Pons (tissue), 1 donor: ENCODE measurements at places on chromosomes 4 and X.
A peak's percentile ranks its signal among the peaks of the same experiment; 100 is the strongest.

- DNase-seq = no peak
Measured at GRCh38 chr4:187118602-187119120, 395.0 kb upstream of the FAT1 start.

- DNase-seq = no peak
Measured at GRCh38 chr4:11183356-11183740, 245.3 kb downstream of the HS3ST1 start.

DNA sequence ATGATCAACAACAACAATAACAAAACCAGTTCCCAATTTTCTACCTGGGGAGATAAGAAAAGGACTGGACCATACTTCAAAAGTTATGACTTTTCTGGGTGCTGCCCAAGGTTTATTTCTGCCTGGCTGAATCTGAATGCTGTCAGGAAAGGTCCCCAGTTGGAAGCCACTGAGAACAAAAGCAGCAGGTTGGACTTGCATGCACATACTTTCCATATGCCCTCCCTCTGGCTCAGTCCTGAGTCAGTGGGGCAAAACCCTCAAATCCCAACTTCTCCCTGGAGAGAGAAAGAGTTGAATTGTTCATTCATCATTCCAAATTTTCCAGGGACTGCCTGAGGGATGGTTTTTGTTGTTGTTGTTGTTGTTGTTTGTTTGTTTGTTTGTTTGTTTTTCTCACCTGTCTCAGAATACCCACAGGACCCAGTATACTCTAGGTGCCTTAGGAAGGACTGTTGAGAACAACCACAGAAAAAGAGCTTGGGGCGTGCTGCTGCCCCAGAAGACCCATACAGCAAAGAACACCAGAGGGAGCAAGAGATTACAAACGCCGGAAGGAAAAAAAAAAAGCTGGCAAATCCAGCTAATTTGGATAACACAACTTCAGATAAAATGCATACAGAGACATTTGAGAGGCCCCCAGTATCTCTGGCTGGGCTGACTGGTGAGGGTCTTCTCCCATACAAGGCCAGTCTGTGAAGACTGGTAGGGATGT lies 138.9 kb upstream of the INPP4B start:
- no peak for DNase-seq

- DNase-seq = no peak
Measured at GRCh38 chrX:68652326-68653170, 5.1 kb downstream of the STARD8 start.

DNA sequence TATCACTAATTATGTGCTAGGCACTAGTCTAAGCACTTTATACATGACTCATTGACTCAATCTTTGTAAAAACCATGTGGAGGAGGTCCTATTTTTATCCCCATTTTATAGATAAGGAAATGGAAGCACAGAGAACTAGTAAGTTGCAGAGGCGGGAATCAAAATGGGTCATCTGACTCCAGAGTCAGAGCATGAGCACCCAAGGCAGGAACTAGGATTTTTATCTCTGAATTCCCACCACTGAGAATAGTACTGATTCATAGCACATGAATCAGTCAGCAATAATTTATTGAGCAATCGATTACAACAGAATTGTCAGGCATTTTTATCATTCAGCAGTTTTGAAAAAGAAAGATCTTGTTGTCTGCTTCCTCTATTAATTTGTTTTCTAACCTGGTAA lies 19.3 kb downstream of the SCARB2 start:
- DNase-seq = no peak

DNA sequence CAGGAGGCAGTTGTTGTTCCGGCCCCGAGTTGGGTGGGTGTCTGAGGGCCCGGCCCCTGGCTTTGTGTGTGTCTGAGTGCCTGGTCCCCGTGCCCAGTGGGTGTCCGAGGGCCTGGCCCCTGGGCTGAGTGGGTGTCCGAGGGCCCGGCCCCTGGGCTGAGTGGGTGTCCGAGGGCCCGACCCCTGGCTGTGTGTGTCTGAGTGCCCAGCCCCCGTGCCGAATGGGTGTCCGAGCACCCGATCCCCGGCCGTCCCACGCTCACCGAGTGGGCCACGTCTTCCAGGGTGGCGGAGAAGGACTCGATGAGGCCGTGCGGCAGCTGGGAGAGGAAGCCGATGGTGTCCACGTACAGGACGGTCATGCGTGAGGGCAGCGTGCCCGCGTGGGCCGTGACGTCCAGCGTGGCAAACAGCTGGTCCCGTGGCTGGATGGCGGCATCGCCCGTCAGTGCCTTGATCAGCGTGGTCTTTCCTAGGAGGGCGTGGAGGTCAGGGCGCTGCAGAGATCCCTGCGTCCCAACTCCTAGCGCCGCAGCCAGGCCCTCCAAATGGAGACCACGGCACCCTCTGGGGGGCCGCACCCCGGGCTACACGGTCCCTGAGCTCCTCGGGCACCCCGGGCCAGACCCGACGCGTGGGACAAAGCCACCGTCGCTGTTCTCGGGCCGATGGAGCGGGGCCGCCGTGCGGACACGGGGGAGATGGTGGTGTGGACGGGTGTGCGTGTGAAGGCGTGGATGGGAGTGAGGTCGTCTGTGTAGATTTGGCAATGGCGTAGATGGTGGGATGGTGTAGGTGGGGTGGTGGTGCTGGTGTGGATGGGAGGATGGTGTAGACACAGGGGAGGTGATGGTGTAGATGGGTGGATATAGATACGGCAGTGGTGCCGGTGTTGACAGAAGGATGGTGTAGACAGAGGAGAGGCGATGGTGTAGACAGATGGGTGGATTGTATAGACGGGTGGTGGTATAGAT lies 7.2 kb downstream of the GTPBP6 start:
- no peak for DNase-seq

- peak; percentile 75 for DNase-seq
Measured at GRCh38 chr4:52059372-52059771, 8.3 kb downstream of the SPATA18 start.

DNA sequence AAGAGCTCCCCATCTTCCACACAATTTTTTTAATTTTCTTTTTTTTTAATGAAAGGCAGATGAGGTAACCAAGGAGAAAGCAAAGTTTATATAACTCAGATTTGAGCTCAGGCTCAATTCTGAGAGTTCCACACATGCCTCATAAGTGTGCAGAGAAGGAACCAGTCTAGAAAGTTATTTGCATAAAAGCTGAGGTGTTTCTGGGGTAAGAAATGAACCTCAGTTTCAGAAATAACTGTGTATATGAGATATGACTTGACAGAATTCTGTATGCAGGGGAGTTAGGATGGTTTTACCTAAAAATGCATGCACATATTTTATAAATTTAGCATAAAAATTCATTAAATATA lies 51.3 kb downstream of the DTHD1 start:
- DNase-seq = no peak

- no peak for DNase-seq
Measured at GRCh38 chr4:38600575-38600974, 63.4 kb upstream of the KLF3 start.

GRCh38 chr4:163858515-163858914 lies 364.0 kb downstream of the TMA16 start:
- no peak for DNase-seq
